ENCODE measurements at places on chromosomes 5 and 9.

DNA sequence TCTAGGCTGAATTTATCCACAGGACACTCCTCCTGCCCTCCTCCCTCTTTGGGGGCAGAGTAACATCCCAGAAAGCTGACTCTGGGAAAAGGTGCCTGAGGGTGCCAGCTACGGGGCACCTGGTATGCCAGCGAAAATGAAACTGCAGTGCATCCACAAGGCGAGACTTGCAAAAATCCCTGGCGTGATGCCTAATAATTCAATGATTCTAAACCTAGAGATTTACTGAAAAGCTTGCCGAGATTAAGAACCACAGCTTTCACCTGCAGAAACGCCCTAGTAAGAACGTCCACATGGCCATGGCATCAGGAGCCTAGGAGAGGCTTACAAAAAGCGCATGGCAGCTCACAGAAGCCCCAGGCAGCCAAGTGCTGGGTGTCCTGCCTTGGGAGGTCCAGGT is 20.9 kb downstream of the CCNJL start:
- H3K36me3 ChIP-seq: no peaks in the 10 kb centered on the region
- H3K27ac ChIP-seq: no peak overlapping the region
- no peak for DNase-seq
- H3K27me3 ChIP-seq: no peaks in the 10 kb centered on the region
- no peak overlapping the region for H3K4me3 ChIP-seq

DNA sequence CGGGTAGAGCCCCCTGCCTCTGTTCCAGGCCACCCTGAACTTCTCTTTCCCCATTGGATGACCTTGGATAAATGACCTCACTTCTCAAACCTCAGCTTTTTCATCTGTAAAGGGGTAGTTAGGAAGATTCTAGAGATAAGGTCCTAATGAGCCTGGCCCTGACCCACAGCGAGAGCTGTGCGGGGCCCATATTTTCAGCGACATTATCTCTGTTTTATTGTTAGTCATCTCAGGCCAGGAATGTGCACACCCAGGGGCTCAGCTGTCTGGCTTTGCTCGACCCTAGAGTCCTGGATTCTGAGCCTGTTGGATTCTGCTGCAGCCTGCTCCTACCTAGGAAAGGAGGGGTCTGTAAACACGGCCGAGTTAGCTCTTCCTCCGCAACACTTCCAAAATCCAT is 81.2 kb upstream of the LMX1B start:
- DNase-seq: no peak
- no peaks in the 10 kb centered on the region for H3K36me3 ChIP-seq
- H3K27me3 ChIP-seq: peaks cover 43% of the 10 kb centered on the region
- H3K4me3 ChIP-seq: no peak overlapping the region

DNA sequence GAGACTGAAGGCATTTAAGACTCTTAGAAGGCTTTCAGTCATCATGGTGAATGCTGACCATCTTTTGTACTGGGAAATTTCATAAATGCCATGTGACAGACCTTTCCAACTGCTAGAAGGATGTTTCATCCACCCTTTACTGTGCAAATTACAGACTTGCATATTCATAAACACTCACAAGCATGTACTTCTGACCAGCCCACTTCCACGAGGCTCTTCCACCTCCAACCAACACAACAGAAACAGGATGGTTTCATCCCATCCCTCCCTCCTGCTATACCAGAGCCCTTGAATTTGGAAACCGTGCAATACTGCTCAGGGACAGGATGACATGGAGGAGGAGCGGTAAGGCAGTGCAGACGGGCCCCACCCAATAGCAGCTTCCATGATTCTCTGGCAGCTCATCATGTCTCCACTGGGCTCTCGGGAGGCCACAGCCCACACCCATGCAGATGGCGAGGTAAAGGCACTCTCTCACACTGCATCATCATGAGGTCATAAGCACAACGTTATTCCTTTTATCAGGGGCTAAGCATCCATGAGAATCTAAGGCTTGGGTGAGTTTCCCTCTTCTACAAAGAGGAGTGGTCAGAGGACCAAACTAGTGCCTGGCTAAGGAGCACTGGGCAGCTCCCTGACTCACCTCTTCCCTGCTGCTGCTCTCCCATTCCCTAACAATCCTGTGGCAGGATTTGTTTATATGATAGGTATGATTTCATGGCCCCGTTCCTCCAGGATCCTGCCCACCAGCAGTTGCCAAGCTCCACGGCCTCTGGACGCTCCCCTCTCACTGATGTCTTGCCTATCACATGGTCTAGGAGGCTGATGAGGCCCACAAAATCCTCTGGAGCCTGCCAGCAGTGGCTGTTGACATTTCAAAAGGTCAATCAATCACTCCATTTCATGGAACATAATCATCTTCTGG is 94.4 kb upstream of the FSTL4 start:
- no peaks in the 10 kb centered on the region for H3K36me3 ChIP-seq
- no peak for DNase-seq
- H3K4me1 ChIP-seq: peaks cover 13% of the 10 kb centered on the region
- H3K27ac ChIP-seq: no peak overlapping the region

DNA sequence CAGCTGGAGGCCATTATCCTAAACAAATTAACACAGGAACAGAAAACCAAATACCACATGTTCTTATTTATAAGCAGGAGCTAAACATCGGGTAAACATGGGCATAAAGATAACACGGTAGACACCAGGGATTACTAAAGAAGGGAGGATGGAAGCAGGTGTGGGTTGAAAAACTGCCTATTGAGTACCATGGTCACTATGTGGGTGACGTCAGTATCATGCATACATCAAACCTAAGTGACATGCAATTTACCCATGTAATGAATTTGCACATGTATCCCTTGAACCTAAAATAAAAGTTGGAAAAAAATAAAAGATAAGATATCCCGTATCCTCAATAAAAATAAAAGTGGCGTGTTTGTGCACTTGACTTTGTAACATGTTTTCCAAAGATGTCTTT is 88.8 kb downstream of the DOCK8 start:
- H3K27me3 ChIP-seq: peaks cover 2% of the 10 kb centered on the region
- H3K4me3 ChIP-seq: no peak overlapping the region
- H3K27ac ChIP-seq: no peak overlapping the region
- no peaks in the 10 kb centered on the region for H3K36me3 ChIP-seq
- H3K4me1 ChIP-seq: peaks cover 12% of the 10 kb centered on the region

DNA sequence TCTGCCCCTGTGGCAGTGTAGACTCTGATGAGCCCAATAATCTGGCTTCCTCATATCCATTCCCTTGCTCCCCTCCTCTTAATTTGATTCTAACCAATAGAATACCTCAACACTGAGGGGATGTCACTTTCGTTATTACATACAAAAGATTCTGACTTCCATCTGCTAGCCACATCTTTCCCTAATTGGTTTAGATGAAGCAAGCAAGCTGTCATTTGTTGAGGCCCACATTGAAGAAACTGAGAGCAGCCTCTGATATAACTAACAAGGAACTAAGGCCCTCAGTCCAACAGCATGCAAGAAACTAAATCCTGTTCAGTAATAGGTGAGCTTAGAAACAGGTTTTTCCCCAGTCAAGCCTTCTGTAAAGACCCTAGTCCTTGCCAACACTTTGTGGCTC is 5.8 kb downstream of the ADAMTS6 start:
- H3K36me3 ChIP-seq: no peaks in the 10 kb centered on the region
- H3K27ac ChIP-seq: no peak overlapping the region
- no peaks in the 10 kb centered on the region for H3K27me3 ChIP-seq

DNA sequence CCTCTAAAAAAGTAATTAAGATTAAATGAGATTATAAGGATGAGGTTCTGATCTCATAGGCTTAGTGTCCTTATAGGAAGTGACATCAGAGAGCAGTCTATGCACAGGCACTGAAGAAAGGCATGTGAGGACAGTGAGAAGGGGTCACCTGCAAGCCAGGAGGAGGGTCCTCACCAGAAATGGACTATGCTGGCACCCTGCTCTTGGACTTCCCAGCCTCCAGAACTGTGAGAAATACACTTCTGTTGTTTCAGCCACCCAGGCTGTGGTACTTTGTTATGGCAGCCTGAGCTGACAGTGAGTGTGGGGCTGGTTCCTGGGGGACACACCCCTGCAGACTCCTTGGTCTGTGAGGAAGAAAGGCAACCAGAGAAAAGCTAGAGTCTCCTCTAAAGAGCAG is 34.7 kb upstream of the IL6ST start:
- no peak overlapping the region for H3K4me3 ChIP-seq
- H3K4me1 ChIP-seq: peaks cover 6% of the 10 kb centered on the region
- no peaks in the 10 kb centered on the region for H3K27me3 ChIP-seq
- no peaks in the 10 kb centered on the region for H3K36me3 ChIP-seq
- H3K27ac ChIP-seq: no peak overlapping the region

- H3K27me3 ChIP-seq: no peaks in the 10 kb centered on the region
- H3K27ac ChIP-seq: peak overlapping the region; percentile 95
- peaks cover 45% of the 10 kb centered on the region for H3K4me1 ChIP-seq
- H3K4me3 ChIP-seq: peak overlapping the region; percentile 41
- H3K36me3 ChIP-seq: no peaks in the 10 kb centered on the region
Observed at GRCh38 chr5:123207081-123207537, 118.1 kb downstream of the PRDM6 start.

- H3K4me3 ChIP-seq: no peak overlapping the region
- no peak overlapping the region for H3K27ac ChIP-seq
- DNase-seq: no peak
- peaks cover 2% of the 10 kb centered on the region for H3K4me1 ChIP-seq
Observed at GRCh38 chr9:137745541-137745991, 126.8 kb downstream of the EHMT1 start.

DNA sequence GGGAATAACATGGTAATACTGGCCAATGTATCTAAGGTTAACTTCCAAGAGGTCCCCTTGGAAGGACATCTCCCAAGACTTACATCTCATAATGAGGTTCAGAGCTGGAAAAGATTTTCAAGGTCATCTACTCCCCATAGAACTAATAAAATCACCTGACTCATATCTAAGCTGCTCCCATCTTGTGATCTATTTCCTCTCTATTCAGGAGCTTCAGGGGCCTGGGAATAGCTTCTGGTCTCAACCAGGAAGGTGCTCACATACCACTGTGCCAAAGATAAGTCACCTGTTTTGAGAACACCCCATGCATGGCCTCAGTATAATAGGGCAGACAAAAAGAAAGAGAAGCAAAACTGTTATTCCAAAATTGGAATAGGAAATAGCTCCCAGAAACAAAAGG is 74.2 kb downstream of the OXCT1 start:
- H3K36me3 ChIP-seq: peaks cover 9% of the 10 kb centered on the region
- H3K27me3 ChIP-seq: no peaks in the 10 kb centered on the region
- peak overlapping the region; percentile 88 for H3K27ac ChIP-seq
- H3K4me1 ChIP-seq: peaks cover 55% of the 10 kb centered on the region

GRCh38 chr9:69093471-69094103 is 58.0 kb downstream of the FXN start:
- peaks cover 36% of the 10 kb centered on the region for H3K4me1 ChIP-seq
- no peak overlapping the region for H3K27ac ChIP-seq
- no peaks in the 10 kb centered on the region for H3K27me3 ChIP-seq
- H3K36me3 ChIP-seq: peaks cover 1% of the 10 kb centered on the region
- H3K4me3 ChIP-seq: no peak overlapping the region

DNA sequence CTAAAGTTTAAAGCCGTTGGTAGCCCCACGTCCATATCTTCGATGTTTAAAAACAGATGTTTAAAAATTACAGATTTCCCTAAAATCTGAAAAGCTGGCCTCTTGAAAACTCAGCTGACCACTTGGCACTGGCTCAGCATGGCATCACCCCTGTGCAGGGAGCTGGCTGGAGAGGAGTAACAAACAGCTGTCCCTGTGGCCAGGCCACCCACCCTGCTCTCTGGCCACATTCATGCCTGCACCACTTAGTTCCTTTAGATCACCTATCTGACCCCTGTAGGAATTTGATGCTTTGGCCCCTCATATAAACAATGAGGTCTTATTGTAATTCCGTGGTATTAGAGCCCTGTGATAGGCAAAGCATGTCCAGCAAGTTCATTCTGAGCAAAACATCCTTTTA is 107.5 kb downstream of the FRMD3 start:
- peaks cover 4% of the 10 kb centered on the region for H3K4me1 ChIP-seq
- no peaks in the 10 kb centered on the region for H3K27me3 ChIP-seq
- no peak overlapping the region for H3K27ac ChIP-seq
- no peak for DNase-seq
- no peak overlapping the region for H3K4me3 ChIP-seq
- no peaks in the 10 kb centered on the region for H3K36me3 ChIP-seq

- peaks cover 4% of the 10 kb centered on the region for H3K36me3 ChIP-seq
- no peak overlapping the region for H3K4me3 ChIP-seq
- no peaks in the 10 kb centered on the region for H3K27me3 ChIP-seq
- DNase-seq: no peak
- H3K27ac ChIP-seq: no peak overlapping the region
Observed at GRCh38 chr9:93035106-93035660, 23.3 kb upstream of the SUSD3 start.

DNA sequence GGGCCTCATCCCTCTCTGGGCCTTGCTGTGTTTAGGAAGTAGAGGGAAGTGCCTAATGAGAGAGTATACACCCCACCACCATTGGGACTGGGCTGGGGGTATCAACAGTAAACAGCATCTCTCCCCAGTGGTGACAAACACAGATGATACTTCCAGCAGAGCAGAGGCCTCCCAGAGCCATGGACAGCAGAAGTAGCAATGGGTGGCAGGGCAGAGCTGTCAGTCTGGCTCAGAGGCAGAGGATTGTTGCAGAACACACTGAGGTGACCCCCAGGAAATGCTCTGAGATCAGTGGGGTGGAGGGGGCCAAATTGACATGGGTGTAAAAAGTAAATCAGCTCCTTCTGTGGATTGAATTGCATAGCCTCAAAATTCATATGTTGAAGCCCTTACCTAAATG is 12.1 kb upstream of the P4HA2 start:
- no peaks in the 10 kb centered on the region for H3K27me3 ChIP-seq
- DNase-seq: no peak
- no peak overlapping the region for H3K4me3 ChIP-seq
- peaks cover 8% of the 10 kb centered on the region for H3K36me3 ChIP-seq
- H3K27ac ChIP-seq: no peak overlapping the region
- no peaks in the 10 kb centered on the region for H3K4me1 ChIP-seq

- peaks cover 4% of the 10 kb centered on the region for H3K27me3 ChIP-seq
- no peak overlapping the region for H3K4me3 ChIP-seq
- no peak for DNase-seq
- no peaks in the 10 kb centered on the region for H3K36me3 ChIP-seq
Observed at GRCh38 chr5:16147179-16147900, 32.3 kb downstream of the MARCHF11 start.

GRCh38 chr9:134434894-134435506 is 108.7 kb downstream of the RXRA start:
- H3K27ac ChIP-seq: peak overlapping the region; percentile 87
- no peaks in the 10 kb centered on the region for H3K36me3 ChIP-seq
- peaks cover 56% of the 10 kb centered on the region for H3K4me1 ChIP-seq
- DNase-seq: peak; percentile 87
- no peaks in the 10 kb centered on the region for H3K27me3 ChIP-seq

DNA sequence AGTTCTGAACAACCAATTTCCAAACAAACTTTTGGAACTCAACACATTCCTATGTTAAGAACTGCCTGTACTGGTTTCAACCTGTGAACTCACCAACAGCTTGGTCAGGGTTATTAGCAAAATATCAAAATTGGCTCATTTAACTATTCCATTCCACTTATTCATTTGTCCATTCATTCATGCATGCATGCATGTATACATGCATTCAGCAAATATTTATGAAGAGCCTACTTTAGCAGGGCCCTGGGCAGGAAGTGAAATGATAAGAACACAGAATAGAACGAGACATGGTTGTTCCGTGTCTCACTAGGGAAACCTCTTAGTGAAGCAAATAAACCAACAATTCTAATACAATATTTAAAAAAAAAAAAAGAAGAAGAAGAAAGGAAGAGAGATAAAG is 107.4 kb downstream of the GLIS3 start:
- H3K27ac ChIP-seq: no peak overlapping the region
- no peak overlapping the region for H3K4me3 ChIP-seq
- DNase-seq: no peak
- no peaks in the 10 kb centered on the region for H3K4me1 ChIP-seq
- peaks cover 4% of the 10 kb centered on the region for H3K36me3 ChIP-seq

- no peak overlapping the region for H3K4me3 ChIP-seq
- H3K27me3 ChIP-seq: no peaks in the 10 kb centered on the region
- peaks cover 40% of the 10 kb centered on the region for H3K4me1 ChIP-seq
- DNase-seq: no peak
Observed at GRCh38 chr5:20029266-20029665, 41.3 kb upstream of the CDH18 start.

Measured in mesothelial cell of epicardium (in vitro differentiated cells).